GM12892 (cell line): ENCODE measurements at places on chromosomes 11 and 22.

- DNase-seq: no peak
Observed at GRCh38 chr11:2325719-2326118, 23.9 kb downstream of the TSPAN32 start.

GRCh38 chr11:91786097-91786496, 438.5 kb upstream of the FAT3 start:
- DNase-seq: no peak

DNA sequence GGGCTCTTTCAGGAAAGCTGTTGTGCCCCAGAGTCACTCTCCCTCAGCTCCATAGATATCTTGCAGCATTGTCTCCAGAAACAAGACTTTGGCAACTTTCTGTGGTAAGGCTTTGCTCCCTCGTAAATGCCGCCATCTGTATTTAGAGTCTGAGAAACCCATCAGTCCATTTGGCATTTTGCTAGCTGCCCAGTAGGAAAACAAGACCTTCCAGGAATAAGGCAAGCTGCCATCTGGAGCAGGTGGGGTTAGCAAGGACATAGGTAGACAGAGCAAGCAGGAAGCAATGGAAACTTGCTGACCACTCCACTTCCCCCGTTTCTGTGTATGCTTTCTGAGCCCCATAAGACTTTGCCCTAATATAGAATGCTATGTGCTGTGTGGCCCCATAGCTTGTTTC, 131.9 kb downstream of the SPATA19 start:
- no peak for DNase-seq

- no peak for DNase-seq
Observed at GRCh38 chr11:120462825-120463224, 48.7 kb upstream of the GRIK4 start.

DNA sequence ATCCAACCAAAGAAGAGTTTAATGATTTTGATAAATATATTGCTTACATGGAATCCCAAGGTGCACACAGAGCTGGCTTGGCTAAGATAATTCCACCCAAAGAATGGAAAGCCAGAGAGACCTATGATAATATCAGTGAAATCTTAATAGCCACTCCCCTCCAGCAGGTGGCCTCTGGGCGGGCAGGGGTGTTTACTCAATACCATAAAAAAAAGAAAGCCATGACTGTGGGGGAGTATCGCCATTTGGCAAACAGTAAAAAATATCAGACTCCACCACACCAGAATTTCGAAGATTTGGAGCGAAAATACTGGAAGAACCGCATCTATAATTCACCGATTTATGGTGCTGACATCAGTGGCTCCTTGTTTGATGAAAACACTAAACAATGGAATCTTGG, 23.9 kb downstream of the KDM4D start:
- no peak for DNase-seq
